Endothelial cell of coronary artery (primary cell): ENCODE measurements at places on chromosomes 1 and 21. TPM values are rescaled to one million over a fixed set of nuclear protein-coding genes. Genes with fewer than 3 reads are reported as not detected.

Gene TP53BP2
- 17.2 and 33.6 TPM in 2 replicates for total RNA-seq

Gene AMY2A
- not detected in 2 replicates for total RNA-seq

Gene U2AF1
- total RNA-seq, result 25.1 and 40.1 TPM in 2 replicates

Gene WNT4
- total RNA-seq, result 0.09 TPM in 2 replicates

Gene S100A2
- total RNA-seq, result 1.9 and 3.8 TPM in 2 replicates

Gene GSTM1
- total RNA-seq, result 2.7 and 5.4 TPM in 2 replicates

Gene CTXND2
- not detected in 2 replicates for total RNA-seq

Gene MAP1LC3C
- not detected in 2 replicates for total RNA-seq
